ENCODE measurements at places on chromosomes 5 and 9.

DNA sequence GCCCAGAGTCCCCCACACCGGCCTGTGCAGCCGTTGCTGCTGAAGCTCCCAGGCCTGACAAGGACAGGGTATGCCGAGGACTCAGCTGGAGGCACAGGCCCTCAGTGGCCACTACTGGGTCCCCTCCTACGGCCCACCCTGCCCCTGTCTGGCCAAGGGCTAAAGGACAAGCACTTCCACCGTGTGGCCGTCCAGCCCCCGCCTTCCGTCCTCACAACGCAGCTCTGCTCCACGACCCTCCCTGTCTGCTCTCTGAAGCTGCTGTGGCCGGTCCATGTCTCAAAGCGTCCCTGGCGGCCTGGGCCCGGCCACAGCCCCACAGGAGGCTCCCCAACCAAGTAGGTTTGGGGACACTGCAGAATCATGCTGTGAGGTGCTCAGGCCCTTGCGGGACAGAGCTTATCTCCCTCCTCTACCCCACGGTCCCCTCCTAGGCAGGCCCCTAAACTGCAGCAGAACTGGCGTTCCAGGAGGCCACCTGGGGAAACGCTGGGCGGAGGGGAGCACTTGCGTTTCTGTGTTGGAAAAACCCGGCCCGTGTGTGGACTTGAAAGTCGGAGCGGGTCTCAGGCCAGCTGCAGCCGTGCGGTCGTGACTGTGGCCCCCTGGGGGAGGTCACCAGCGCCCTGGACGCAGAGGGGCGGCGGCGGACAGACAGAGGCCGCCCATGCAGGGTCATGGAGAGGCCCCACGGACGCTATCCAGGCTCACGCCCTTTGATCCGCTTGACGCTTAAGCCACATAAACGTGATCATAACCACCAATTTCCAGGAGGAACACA is 45.6 kb downstream of the NKD2 start:
- H3K27ac ChIP-seq, result peak overlapping the region; percentile 29
- H3K36me3 ChIP-seq, result peaks cover 4% of the 10 kb centered on the region
- H3K27me3 ChIP-seq, result no peaks in the 10 kb centered on the region
- H3K4me1 ChIP-seq, result peaks cover 5% of the 10 kb centered on the region
- DNase-seq, result no peak

- H3K27ac ChIP-seq, result no peak overlapping the region
- no peaks in the 10 kb centered on the region for H3K36me3 ChIP-seq
- no peaks in the 10 kb centered on the region for H3K27me3 ChIP-seq
- DNase-seq, result no peak
- no peak overlapping the region for H3K4me3 ChIP-seq
Measured at GRCh38 chr5:82802954-82803353, 274.2 kb downstream of the TMEM167A start.

GRCh38 chr9:114076237-114077161 is 1.6 kb downstream of the AMBP start:
- H3K4me1 ChIP-seq, result no peaks in the 10 kb centered on the region
- peak overlapping the region; percentile 64 for H3K4me3 ChIP-seq
- H3K27me3 ChIP-seq, result peaks cover 11% of the 10 kb centered on the region
- DNase-seq, result no peak
- peaks cover 7% of the 10 kb centered on the region for H3K36me3 ChIP-seq

DNA sequence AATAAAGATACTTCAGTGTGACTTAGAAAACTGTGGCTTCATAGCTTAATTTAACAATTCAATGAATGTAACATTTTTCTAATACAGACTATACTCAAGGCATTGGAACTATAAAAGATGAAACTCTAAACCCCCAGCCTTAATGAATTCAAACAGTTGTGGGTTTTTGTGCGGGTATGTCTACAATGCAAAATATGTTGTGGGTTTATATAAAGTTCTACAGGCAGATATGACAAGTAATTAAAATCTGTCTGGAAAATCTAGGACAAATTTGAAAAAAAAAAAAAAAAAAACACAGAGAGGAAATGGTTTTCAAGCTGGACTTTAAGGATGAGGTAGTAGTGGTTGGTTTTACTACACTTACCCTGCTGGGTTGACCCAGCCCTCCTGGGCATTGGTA is 467.5 kb upstream of the TLE4 start:
- peaks cover 8% of the 10 kb centered on the region for H3K36me3 ChIP-seq
- H3K27me3 ChIP-seq, result peaks cover 6% of the 10 kb centered on the region
- no peak overlapping the region for H3K4me3 ChIP-seq
- DNase-seq, result no peak

DNA sequence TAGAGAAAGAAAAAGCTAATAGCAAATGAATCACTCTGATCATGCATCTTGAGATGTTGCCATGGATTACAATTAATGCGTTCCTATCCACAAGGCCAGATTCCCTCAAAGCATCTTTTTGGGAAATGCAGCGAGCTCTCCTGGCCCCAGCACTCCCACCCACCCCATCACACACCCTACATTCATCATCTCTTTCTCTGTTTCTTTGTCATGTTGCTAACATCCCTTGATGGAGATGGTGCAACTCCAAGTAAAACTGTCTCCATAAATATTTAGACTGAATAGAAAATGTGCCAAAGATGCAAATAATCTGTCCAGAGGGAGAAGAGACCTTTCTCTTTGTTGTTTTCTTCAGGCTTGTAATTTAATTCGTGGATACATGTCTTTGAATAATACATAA is 30.8 kb upstream of the TNC start:
- no peak for DNase-seq
- H3K4me3 ChIP-seq, result no peak overlapping the region
- H3K36me3 ChIP-seq, result no peaks in the 10 kb centered on the region
- no peaks in the 10 kb centered on the region for H3K4me1 ChIP-seq

DNA sequence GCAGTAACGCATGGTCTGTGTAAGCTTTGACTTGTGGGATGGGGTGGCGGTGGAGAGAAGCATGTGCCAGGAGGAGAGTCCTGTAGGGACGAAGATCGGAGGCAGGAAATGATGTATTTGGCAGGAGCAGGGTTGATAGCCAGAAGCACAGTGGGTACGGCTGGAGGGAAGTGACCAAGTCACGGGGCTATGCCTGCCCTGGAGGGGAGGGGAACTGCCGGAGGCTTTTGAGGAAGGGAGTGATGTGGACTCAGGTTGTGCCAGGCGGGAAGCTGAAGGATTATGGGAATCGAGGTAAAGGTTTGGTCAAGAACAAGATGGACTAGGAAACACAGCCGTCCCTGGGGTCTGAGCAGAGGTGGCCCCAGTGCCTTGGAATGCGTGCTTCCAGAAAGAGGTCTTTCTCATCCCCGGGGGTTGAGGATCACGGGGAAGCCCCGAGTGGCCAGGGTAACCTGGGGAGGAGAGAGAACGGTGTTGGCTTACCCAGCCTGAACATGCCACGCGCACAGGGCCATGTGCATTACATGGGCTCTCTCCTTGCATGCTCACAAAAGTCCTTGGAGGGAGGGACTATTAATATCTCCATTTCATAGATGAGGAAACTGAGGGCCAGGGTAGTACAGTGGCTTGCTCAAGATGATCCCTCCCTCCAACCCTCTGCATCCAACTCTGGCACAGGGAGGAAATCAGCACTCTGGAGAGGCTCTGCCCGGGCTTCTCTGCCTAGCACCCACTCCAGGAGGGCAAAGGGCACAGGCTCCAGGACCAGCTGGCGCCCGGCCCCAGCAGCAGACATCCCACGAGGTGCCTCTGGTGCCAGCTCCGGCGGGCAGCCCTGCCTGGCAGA is 253.8 kb downstream of the PBX3 start:
- H3K27ac ChIP-seq, result no peak overlapping the region
- peaks cover 18% of the 10 kb centered on the region for H3K27me3 ChIP-seq
- H3K4me1 ChIP-seq, result no peaks in the 10 kb centered on the region
- no peak for DNase-seq

- peak overlapping the region; percentile 44 for H3K27ac ChIP-seq
- peak; percentile 25 for DNase-seq
- peaks cover 22% of the 10 kb centered on the region for H3K4me1 ChIP-seq
Measured at GRCh38 chr5:154298065-154298464, 107.5 kb downstream of the GALNT10 start.

DNA sequence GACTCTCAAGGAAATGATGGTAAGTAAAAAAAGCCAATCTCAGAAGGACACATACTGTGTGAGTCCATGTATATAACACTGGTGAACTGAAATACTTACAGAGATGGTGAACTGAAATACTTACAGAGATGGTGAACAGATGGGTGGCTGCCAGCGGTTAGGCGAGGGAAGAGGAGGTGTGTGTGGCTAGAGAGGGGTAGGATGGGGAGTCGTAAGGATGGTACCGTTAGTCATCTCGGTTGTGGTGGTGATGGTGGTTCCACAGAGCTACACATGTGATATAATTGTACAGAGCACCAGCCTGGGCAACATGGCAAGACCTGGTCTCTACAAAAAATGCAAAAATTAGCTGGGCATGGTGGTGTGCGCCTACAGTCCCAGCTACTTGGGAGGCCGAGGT is 113.6 kb upstream of the RAPGEF1 start:
- DNase-seq, result no peak
- H3K4me3 ChIP-seq, result no peak overlapping the region
- H3K27ac ChIP-seq, result no peak overlapping the region
- peaks cover 7% of the 10 kb centered on the region for H3K36me3 ChIP-seq

DNA sequence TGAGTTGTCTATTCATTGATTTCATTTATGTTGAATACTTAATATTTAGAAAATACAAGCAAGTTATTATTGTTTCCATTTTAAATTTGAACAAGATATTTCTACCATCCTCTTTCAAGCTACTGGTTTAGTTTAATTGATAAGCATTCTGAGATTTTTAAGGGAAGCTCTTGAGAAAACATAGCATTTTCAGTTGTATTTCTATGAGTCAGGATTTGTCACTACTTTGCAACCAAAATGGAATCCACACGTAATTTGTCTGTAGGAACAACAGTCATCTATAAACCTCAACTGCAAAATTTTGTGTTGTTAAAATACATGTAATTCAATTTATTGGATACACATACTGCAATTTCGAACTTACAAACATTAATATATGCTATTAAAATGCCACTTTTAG is 74.0 kb downstream of the PRR16 start:
- H3K4me3 ChIP-seq, result no peak overlapping the region
- no peak for DNase-seq
- no peak overlapping the region for H3K27ac ChIP-seq
- H3K36me3 ChIP-seq, result no peaks in the 10 kb centered on the region
- H3K27me3 ChIP-seq, result no peaks in the 10 kb centered on the region

GRCh38 chr9:136328011-136328621 is 777 bp downstream of the GPSM1 start:
- H3K4me1 ChIP-seq, result peaks cover 4% of the 10 kb centered on the region
- no peak for DNase-seq
- no peaks in the 10 kb centered on the region for H3K27me3 ChIP-seq
- no peak overlapping the region for H3K4me3 ChIP-seq

DNA sequence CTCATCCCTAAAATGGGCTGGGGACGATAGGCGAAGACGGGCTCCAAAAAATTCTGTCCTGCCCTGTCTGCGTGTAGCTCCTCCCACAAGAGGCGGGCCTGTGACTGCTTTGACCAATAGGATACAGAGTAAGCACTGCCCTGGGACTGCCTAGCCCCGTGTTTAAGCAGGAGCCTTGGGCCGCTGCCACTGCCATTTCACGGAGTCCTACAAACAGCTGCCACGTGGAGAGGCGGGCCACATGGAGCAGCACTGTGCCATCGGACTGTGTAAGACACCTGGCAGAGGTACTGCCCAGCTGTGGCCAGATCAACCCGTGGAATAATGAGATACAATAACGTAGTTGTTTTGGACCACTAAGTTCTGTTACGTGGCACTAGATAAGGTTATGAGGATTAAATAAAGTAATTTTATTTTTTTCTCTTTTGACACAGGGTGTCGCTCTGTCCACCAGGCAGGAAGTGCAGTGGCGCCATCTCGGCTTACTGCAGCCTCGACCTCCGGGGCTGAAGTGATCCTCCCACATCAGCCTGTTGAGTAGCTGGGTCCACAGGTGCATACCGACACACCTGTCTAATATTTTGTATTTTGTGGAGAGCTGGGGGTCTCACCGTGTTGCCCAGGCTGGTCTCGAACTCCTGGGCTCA is 87.2 kb downstream of the LMNB1 start:
- H3K4me3 ChIP-seq, result no peak overlapping the region
- no peak for DNase-seq
- peaks cover 24% of the 10 kb centered on the region for H3K4me1 ChIP-seq
- no peaks in the 10 kb centered on the region for H3K36me3 ChIP-seq
- H3K27ac ChIP-seq, result no peak overlapping the region
- no peaks in the 10 kb centered on the region for H3K27me3 ChIP-seq

- H3K4me1 ChIP-seq, result no peaks in the 10 kb centered on the region
- no peaks in the 10 kb centered on the region for H3K36me3 ChIP-seq
- no peak overlapping the region for H3K4me3 ChIP-seq
- H3K27ac ChIP-seq, result no peak overlapping the region
Measured at GRCh38 chr5:107012371-107012770, 658.4 kb downstream of the EFNA5 start.

- no peaks in the 10 kb centered on the region for H3K36me3 ChIP-seq
- peaks cover 27% of the 10 kb centered on the region for H3K27me3 ChIP-seq
- H3K27ac ChIP-seq, result no peak overlapping the region
- no peak for DNase-seq
Measured at GRCh38 chr5:38509185-38509584, 47.3 kb downstream of the LIFR start.

DNA sequence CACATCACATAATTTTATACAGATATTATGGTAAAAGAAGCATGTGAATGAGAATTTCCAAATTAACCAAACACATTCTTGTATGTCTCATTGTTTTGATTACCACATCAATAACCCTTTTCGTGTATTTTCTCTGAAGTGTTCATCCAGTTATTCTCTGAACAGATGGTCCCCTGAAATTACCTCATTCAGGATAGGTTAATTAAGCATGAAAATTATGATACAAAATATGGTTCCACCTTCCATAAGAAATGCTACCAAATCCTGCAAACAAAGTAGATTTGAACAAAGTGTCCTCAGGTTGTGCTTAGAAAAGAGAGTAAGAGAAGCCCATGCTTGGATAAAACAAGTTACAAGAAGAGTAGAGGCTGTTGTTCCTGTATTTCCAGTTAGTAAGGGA is 83.1 kb upstream of the LMNB1 start:
- H3K27ac ChIP-seq, result no peak overlapping the region
- no peaks in the 10 kb centered on the region for H3K27me3 ChIP-seq
- H3K4me1 ChIP-seq, result no peaks in the 10 kb centered on the region
- DNase-seq, result no peak

GRCh38 chr9:935348-935965 is 41.0 kb upstream of the DMRT3 start:
- H3K27me3 ChIP-seq, result peaks cover 74% of the 10 kb centered on the region
- H3K4me1 ChIP-seq, result no peaks in the 10 kb centered on the region
- H3K27ac ChIP-seq, result no peak overlapping the region
- no peak overlapping the region for H3K4me3 ChIP-seq
- DNase-seq, result no peak

DNA sequence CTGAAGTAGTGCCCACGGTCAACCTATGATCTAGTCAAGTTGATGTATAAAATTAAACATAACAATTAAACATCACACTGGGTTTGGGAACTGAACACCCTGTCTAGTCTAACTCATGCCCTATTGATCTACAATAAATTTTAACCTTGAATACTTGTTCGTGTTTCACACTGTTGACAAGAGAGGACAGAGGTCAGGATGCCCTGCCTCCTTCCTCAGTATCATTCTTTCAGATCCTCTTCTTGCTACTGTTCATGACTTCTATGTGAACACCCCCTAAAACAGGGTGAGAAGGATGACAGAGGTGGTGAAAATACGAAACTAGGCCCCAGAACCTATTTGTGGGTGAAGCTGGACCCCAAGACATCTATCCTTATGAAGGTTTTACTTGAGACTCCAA is 8.1 kb upstream of the MAT2B start:
- no peak overlapping the region for H3K4me3 ChIP-seq
- H3K36me3 ChIP-seq, result no peaks in the 10 kb centered on the region
- no peaks in the 10 kb centered on the region for H3K27me3 ChIP-seq
- no peak for DNase-seq
